SK-N-SH treated with all-trans-retinoic acid at 6 μM for 48 hours (cell line): ENCODE measurements at places on chromosomes 12 and 14.

GRCh38 chr14:104361921-104362681 lies 217.5 kb upstream of the C14orf180 start:
- no peak for ATAC-seq

- peak; percentile 18; the same call in 1 of the 3 replicates for ATAC-seq
These were observed 24.5 kb downstream of the ASB2 start for GRCh38 chr14:93951635-93952540.

DNA sequence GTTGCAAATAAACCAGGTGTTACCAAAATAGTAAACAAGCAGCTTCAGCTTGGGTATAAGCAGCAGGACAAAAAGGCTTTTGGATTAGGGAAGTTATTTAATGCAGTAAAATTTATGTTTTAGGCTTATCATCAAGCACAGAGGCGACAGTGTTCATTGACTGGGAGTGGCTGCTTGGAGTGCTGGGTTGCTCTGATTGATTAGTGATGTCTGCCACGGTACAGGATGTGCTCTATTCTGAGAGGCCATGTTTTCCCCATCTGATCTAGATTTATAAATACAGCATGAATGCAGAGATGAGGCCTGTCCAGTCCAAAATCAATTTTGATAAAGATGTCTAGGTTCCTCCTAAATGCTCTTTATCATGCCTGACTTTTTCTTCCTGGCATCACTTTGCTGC lies 83.5 kb downstream of the MAP1LC3B2 start:
- ATAC-seq = no peak

DNA sequence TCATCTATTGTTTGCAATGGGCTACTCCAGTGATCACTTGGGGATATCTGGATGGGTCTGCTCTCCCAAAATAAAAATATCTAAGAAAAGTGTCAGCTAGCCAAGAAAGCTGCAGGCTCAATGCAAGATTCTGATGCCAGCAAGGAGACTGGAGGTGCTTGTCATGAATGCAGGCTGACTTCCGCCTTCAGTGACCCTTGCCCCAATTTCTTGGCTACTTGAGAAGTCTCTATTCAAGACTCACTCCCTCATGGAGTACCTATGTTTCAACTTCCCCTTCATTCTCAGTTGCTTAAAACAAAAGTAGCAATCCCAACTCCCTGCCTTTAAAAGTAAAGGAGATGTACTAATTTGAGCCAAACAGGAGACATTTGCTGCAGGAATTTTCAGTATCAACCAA lies 123.9 kb downstream of the GPR65 start:
- ATAC-seq = no peak

DNA sequence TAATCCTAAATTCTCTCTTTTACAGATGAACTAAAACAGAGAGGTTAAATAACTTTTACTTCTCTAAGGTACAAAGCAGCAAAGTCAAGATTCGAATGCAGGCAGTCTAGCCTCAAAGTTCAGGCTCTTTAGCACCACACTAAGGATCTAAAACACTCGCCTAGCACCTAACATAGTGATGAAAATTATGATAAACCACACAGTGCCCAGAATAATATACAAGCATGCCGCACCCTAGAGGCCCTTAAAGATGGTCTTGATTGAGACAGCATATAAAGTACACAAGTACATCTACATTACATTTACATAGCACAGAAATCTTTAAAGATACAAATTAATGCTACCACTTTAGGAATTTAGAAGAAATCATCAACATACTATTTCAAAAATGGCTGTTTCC lies 207.0 kb downstream of the MED13L start:
- no peak for ATAC-seq

DNA sequence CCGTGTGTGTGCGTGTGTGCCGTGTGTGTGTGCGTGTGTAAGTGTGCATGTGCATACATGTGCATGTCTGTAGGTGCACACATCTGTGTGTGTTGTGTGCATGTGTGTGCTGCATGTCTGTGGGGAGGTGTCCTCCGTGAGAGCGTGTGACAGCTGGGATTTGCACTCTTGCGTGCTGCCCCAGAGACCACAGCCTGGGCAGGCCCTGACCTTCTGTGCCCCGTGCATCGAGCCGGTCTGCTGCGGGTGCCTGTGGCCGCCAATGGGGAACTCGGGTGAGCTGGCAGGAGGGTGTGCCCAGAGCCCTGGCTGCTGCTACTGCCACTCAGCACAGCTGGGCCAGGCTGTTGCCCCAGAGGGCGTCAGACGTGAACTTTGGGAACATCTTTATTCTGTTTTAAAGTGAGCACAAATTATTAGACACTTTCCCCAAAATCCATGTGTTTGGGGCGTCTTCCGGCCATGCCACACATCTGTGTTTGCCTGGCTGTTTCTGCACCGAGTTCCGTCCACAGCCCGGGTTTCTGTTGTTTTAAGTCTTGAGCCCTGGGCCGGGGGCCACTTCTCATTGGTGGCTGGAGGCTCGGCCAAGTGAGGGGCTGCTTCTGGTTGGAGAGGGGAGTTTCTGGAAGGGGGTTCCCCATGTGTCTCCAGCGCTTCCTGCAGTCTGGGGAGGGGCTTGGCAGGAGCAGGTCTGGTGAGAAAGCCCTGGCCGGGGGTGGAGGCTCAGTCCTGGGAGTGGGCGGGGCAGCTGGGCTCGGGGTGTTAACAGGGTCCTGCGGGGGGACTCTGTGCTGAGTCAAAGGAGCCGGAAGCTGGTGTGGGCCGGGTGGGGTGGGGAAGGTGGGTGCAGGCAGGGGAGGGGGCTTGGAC lies 7.6 kb downstream of the CEP170B start:
- ATAC-seq = no peak

DNA sequence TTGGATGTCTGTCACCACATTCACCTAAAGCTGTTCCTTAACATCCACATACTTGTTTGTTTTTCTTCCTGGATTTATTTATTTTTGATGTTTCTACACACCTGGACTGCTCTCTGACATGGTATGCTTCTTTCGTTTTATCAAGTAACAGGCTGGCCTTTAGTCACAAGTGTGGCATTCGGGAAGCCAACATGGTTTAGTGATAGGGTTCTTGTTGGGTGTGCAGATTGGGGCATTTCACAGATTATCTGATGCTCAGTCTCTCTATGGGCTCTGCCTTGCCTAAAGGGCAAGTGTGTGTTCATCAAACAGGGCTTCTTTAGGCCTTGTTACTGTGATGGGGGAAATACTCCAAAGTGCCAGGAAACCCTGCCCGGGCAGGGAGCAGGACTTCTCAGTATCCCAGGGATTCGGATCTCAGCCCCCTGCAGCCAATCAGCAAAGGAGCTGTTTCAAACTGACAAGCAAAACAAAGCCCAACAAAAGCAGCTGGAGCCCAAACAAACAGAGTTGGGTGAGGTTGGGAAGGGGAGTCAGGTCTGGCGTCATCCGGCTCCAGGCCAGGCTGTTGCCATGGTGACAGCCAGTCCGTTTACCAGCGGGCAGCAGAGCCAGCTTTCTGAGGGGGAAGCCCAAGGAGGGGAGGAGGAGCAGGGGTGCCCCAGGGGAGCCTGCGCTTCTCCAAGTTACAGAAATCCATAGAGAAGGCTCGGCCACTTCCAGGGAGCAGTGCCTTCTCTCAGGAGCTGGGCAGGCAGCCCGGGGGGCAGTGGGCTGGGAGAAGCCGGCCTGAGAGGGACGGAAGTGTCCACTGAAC lies 31.9 kb downstream of the FOS start:
- ATAC-seq = peak; percentile 66

GRCh38 chr14:34137001-34137745 lies 186.3 kb upstream of the EGLN3 start:
- no peak for ATAC-seq

GRCh38 chr12:55725556-55725955 lies 3.3 kb downstream of the CD63 start:
- no peak for ATAC-seq

DNA sequence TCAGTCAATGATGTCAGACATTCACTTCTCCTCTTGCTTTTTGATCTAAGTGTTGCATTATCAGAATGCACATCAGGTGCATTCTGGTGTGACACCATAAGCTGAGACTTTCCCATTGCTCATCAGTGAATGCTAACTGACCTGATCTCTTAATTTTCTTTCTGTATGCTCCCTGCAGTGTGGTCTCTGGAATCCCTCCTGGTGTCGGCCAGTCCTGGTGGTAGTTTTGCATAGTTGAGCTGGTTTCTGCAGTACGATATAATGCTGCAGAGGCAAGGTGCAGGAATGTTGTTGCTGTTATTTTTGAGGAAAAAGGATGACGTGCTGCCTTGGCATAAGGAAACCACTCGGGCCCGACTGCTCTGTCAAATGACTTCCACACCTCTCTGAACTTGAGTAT lies 11.0 kb upstream of the SRP54 start:
- ATAC-seq = no peak

DNA sequence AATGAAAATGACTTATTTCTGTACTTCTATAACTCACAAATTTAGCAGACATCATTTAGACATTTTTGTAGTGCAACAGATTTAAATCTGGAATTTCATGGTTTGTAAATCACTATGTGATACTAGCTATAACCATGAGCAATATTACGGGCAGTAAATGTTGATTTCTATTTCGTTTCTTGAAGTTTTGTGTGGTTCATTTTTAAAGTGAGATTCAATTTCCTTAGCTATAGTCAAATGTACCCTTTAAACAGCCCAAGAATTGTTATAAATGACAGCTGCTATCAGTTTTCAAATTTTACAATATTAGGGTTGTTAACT lies 30.2 kb downstream of the NUDT4 start:
- no peak for ATAC-seq

DNA sequence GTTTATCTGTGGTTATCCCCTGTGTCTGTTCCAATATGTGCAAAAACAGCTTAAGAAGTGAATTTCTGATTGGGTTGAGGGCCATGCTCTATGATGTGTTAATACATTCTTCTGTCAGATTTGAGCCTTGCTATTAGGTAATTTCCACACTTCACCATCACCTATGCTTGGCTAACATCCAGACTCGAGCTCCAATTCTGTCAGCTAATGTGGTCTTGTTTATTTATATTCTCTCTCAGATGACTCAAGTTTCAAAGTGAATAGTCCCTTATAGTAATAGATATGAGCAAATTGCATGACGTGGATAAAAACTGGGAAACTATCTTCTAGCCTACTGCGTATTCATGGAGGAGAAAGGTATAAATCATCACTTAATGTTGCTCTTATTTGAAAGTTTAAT lies 451.3 kb downstream of the SNAPC1 start:
- no peak for ATAC-seq

GRCh38 chr12:90593596-90594295 lies 361.2 kb downstream of the CCER1 start:
- no peak for ATAC-seq

DNA sequence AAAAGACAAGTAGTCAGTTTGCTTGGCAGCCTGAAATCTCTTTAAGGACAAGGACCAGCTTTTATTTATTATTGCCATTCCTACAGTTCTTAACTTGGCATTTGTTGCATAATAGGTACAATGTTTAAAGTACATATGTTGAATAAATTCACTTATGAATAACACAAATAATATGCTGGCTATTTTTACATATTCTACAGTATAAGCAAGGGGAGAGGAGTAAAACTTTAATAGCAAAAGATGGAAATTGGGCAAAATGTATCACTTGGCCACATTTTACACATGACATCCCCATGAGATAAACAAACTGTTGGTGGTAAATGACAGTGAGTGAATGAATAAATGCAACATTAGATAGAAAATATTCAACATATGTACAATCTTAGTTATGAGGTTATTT lies 333.1 kb downstream of the DIO2 start:
- no peak for ATAC-seq

GRCh38 chr12:2422591-2422990 lies 369.8 kb downstream of the CACNA1C start:
- ATAC-seq = no peak

DNA sequence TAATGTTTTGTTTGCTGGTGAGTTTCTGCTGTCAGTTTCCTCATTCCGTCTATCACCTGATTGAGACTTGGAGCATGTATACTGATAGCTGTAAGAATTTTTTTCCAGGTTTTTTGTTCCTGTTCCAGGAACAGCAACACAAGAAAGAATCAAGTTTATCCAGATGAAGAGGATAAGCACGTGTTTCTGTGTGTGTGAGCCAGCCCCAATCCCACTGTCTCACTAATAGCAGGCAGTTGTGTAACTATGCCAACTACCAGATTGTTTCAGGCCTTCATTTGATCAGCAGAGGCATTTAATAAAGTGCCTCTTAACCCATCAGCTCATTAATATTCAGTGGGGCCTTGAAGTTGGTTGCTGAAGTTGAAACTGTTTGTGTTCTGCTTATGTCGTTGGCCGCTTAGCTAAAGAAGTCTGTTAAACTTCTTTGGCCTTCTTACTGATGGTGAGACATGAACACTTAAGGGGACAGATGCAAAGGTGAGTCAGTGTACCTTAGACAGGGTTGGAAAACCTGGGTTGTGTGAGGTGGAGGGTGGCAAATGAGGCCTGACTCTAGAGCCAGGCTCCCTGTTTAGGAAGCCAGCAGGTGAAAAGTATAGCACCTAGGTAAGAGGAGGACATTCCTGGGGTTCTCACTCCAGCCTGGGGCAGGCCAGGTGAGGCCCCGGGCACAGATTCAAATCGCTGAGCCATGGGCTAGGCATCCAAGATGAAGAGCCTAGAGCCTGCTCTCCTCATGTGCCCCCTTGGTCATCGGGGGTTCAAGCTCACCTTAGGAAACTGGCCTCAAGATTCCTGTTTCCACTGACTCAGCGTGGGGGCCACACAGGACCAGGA lies 3.7 kb downstream of the ANKRD13A start:
- no peak for ATAC-seq

DNA sequence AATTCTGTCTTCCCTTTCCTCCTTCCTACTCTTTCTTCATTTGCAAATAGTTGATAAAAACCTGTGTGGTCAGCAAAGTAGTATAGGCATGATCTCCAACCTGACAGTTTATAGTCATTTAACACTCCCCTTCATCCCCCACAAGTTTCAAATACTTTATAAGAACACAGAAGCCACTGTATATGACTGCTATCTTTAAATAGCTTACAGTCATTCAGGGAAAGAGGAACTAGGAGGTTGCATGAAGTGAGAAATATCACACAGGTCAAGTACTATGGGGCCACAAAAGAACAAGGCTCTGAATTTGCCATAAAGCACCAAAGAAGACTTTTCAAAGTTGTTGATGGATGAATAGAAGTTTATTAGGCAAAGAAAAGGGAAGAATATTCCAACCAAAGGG lies 431.3 kb downstream of the NPAS3 start:
- no peak for ATAC-seq

DNA sequence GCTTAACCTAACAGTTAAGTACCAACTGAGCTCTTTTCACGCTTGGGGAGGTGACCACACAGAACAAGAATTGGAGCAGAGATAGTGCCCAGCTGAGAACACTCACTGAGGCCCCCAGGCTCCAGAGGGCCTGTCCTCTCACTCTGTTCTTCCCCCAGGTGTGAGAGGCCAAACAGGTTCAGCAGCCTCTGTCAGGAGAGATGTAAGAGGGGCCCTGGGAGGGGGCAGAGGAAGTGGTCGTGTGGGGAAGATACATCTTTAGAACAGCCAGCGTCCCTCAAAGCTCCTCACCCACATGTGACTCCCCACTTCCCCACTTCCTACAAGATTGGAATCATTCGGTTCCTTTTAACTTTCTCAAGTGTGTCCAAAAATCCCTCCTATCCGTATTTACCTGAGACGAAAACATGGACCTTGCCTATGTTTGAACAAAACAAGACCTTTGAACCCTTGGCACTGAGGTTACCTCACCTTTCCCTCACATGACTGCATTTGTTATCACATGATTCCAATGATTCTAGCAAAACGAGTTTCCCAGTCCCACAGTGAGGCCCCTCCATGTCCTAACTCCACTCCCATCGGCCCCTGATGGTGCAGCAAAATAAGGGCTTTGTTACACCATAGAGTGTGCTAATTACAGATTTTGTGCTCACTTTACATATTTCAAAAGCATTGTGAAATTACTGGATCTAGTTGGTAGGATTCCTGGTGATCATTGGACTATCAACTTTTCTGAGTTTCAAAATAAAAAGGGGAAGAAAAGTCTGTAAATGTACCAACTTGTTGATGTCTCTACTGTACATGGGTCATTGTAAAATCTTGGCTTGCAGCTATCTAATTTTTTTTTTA lies 40.0 kb upstream of the PAPOLA start:
- no peak for ATAC-seq
